ENCODE measurements at places on chromosomes 7 and 10.

- no peak for DNase-seq
Observed at GRCh38 chr10:87101996-87102395, 7.0 kb downstream of the SHLD2 start.

GRCh38 chr7:16652240-16652583 is 6.2 kb downstream of the BZW2 start:
- no peak for DNase-seq

DNA sequence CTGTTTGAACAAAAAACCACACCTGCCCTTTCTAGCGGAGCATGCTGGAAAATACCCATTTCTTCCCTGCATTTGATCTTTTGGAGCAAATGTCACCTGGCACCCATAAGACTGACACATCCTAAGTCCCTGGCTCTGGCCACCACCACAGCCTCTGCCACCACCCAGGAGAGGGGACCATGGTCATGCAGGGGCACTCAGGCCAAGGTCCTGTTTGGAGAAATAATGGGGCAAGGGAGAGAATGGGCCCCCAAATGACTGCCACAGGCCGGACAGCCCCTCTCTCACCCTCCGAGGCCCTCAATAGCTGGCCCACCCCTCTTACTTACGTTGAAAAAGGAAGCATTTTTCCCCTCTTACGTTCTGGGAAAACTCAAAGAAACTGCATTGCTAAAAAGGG is 35.4 kb downstream of the RGS10 start:
- DNase-seq, result no peak

DNA sequence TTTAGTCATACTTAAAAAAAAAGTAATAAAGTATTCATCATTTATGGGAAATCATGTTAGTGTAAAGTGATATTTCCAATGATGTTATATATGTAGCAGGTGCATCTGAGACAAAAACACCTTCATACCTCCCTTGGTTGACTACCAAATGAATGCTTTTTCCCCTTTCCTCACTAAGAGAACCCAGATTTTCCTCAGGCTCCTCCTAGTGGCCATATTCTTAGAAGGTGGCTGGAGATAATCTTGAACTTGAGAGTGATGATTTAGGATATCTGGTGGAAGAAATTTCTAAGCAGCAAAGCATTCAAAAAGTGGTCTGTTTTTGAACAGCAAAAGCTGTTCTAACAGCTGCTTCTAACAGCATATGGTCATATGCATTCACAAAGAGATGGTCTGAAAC is 16.8 kb upstream of the DNAH11 start:
- no peak for DNase-seq

GRCh38 chr10:84605802-84606201 is 277.4 kb downstream of the CCSER2 start:
- no peak for DNase-seq

GRCh38 chr7:49791088-49791741 is 17.8 kb downstream of the VWC2 start:
- DNase-seq, result no peak

GRCh38 chr7:2093215-2093842 is 139.4 kb downstream of the MAD1L1 start:
- no peak for DNase-seq

- DNase-seq, result no peak
Observed at GRCh38 chr7:16999541-17000267, 117.9 kb upstream of the AGR3 start.

DNA sequence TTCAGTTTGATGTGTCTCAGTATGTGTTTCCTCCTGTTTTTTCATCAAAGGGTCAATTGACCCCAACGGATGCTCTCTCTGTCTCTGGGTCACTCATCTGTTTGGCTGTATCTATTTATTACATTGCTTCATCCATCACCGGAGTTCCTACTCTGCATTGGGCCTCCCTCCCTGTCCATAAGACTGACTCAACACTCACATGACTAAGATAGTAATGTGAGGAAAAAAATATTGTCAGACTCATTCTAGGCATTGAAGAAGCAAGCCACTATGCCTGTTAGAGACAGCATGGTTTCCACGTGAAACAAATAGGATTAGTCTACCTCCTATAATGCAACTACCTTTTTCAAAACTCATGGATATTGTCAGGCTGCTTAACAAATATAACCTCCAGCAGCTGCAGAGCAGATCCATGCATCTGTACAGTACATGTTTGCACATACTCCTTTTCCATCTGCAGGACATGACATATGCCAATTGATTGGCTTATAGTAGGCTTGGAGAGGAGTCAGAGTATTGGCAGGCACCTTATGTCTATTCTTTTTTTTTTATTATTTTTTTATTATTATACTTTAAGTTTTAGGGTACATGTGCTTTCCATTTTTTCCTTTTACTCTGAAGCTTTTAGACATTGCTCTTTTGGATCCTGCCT is 275.2 kb downstream of the LRRTM3 start:
- DNase-seq, result no peak

Data from HEK293T (cell line).